ENCODE measurements at places on chromosomes 11 and 22. TPM values are rescaled to one million over a fixed set of nuclear protein-coding genes. Genes with fewer than 3 reads are reported as not detected.

GGTLC2 gene
- 1.4 TPM for total RNA-seq

MMP8 gene
- not detected for total RNA-seq

SLN gene
- total RNA-seq = not detected

OR56B4 gene
- not detected for total RNA-seq

SMIM35 gene
- not detected for total RNA-seq

KCNK4 gene
- total RNA-seq = 0.22 TPM

GPHA2 gene
- not detected for total RNA-seq

OR5AS1 gene
- not detected for total RNA-seq

TPBGL gene
- total RNA-seq = 0.74 TPM

MMP12 gene
- 0.17 TPM for total RNA-seq

CDC42BPG gene
- 0.46 TPM for total RNA-seq

APOL3 gene
- 5.9 TPM for total RNA-seq

DNA sequence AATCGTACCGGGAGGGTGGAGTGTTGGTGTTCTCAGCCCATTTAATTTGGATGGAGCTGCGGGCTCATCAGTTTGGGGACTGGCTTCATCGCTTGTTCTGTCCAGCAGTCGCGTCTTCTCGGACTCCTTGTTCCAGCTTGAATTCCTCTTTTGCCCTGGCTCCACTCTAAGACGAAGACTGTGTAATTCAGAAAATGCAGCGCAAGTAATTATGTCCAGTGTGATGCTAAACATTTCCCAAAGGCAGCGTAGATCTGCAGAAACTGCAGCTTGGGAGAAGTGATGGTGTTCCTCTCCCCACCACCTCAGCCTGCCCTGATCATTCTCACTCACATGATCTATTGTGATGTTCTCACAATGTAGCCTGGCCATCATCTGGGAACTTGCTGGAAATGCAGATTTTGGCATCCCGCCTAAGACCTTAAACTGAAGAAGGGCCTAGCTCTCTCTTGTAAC is 666 bp downstream of the SLC25A18 start:
- no peaks in the 10 kb centered on the region for H3K36me3 ChIP-seq
- peaks cover 13% of the 10 kb centered on the region for H3K4me1 ChIP-seq
- no peak overlapping the region for H3K27ac ChIP-seq
- H3K27me3 ChIP-seq = no peaks in the 10 kb centered on the region
- H3K4me3 ChIP-seq = no peak overlapping the region
- DNase-seq = no peak

DNA sequence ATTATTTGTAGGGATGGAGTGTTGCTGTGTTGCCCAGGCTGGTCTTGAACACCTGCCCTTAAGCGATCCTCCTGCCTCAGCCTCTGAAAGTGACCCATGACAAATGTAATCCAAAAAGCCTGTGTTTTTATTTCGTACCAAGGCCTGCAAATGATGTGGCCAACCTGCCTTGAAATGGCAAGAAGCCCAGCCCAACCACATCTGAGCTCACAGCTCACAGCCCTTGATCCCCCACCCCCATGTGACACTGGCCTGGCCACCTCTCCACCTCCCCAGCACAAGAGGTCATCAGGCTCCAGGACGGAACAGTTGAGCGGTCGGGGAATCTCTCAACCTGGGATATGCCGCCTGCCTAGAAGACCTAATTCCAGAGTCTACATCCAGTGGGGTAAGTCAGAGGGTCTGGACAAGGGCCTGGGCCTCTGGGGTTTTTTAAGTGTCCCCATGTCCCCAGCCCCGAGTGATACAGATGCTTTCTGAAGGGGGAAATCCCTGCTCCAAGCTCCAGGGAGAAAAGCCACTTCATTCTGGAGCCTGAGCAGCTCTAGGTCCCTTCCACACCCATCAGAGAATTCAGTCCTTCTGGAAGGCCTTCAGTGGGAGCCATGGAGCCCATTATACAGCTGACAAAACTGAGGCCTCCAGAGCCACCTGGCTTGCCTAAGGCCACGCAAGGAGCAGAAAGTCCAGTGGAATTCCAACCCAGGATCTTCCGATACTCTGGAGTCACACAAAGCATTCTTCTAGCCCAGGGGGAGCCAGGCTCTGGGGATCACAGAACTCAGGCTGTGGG is 70.7 kb downstream of the MN1 start:
- H3K36me3 ChIP-seq = no peaks in the 10 kb centered on the region
- no peaks in the 10 kb centered on the region for H3K27me3 ChIP-seq

- H3K27ac ChIP-seq = no peak overlapping the region
- H3K36me3 ChIP-seq = peaks cover 32% of the 10 kb centered on the region
- H3K4me3 ChIP-seq = no peak overlapping the region
- no peak for DNase-seq
- H3K27me3 ChIP-seq = no peaks in the 10 kb centered on the region
Observed at GRCh38 chr11:7657306-7658025, 15.8 kb downstream of the CYB5R2 start.

- peaks cover 80% of the 10 kb centered on the region for H3K4me1 ChIP-seq
- H3K27me3 ChIP-seq = no peaks in the 10 kb centered on the region
- H3K4me3 ChIP-seq = no peak overlapping the region
- DNase-seq = no peak
- H3K36me3 ChIP-seq = no peaks in the 10 kb centered on the region
Observed at GRCh38 chr22:35972559-35972958, 56.1 kb downstream of the RBFOX2 start.

DNA sequence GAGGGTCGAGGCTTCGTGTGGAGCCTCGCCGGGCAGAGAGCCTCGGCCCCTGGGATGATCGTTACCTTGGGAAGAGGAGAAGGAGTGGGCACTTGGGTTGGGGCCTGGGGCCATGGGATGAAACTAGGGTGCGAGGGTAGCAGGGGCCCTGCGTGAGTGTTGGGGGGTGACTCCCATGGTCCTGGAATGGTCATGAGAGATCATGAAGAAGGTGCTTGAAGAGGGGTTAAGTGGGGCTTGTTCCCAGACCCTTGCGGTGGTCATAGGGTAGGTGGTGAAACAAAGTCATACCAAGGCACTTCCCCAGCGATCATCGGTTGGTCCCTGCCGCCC is 284 bp downstream of the CCS start:
- H3K4me1 ChIP-seq = peaks cover 25% of the 10 kb centered on the region
- peak overlapping the region; percentile 100 for H3K4me3 ChIP-seq
- peak overlapping the region; percentile 99 for H3K27ac ChIP-seq
- no peaks in the 10 kb centered on the region for H3K27me3 ChIP-seq
- no peak for DNase-seq
- H3K36me3 ChIP-seq = no peaks in the 10 kb centered on the region

DNA sequence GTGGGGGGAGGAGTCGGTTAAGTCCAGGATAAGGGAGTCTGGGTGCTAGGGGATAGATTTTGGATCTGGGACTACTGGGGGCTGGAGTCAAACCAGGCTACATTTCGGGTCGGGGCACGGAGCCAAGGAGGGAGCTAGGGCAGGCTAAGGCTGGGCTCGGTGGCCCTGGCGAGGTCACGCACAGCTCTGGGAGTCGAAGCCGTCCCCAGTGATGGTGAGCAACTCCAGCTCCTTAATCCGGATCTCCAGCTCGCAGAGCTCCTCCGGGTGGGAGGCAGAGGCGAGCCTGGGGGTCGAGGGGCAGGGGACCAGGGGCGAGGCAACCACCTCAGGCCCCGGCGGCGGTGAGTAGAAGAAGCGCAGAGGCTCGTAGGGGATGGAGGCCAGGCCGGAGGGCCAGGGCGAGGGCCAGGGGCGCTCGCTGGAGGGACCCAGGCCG is 544 bp downstream of the C11orf91 start:
- DNase-seq = peak; percentile 87
- peak overlapping the region; percentile 81 for H3K27ac ChIP-seq
- no peaks in the 10 kb centered on the region for H3K27me3 ChIP-seq
- H3K36me3 ChIP-seq = no peaks in the 10 kb centered on the region

- H3K36me3 ChIP-seq = peaks cover 6% of the 10 kb centered on the region
- H3K27ac ChIP-seq = no peak overlapping the region
- H3K4me1 ChIP-seq = no peaks in the 10 kb centered on the region
Observed at GRCh38 chr11:379205-380094, 10.2 kb downstream of the B4GALNT4 start.

GRCh38 chr11:17898071-17898470 is 114.8 kb downstream of the SERGEF start:
- no peak overlapping the region for H3K4me3 ChIP-seq
- no peaks in the 10 kb centered on the region for H3K27me3 ChIP-seq
- no peak for DNase-seq
- H3K27ac ChIP-seq = no peak overlapping the region
- peaks cover 6% of the 10 kb centered on the region for H3K36me3 ChIP-seq

- no peak overlapping the region for H3K4me3 ChIP-seq
- no peak for DNase-seq
- peaks cover 10% of the 10 kb centered on the region for H3K4me1 ChIP-seq
- no peak overlapping the region for H3K27ac ChIP-seq
- peaks cover 6% of the 10 kb centered on the region for H3K27me3 ChIP-seq
- H3K36me3 ChIP-seq = no peaks in the 10 kb centered on the region
Observed at GRCh38 chr11:121767433-121767832, 314.7 kb upstream of the SORL1-AS1 start.

DNA sequence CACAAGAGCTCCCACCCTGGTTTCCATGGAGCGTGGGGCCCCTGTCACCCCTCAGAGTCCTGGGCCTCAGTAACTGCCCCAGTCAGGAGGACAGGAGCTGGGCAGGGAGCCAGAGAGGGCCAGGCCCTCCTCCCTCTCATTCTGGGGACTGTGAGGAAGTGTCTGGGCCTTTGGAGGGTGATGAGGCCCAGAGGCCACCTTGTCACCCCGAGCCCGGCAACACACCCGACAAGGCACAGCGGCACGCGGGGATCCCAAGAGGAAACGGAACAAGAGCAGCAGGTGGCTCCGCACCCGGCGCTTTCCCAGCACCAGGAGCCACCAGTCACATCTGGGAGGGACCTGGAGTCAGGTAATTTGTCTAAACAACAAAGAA is 72.1 kb downstream of the CELSR1 start:
- no peak for DNase-seq
- H3K4me3 ChIP-seq = no peak overlapping the region
- peaks cover 5% of the 10 kb centered on the region for H3K36me3 ChIP-seq
- peak overlapping the region; percentile 69 for H3K27ac ChIP-seq
- no peaks in the 10 kb centered on the region for H3K27me3 ChIP-seq
- peaks cover 23% of the 10 kb centered on the region for H3K4me1 ChIP-seq

GRCh38 chr11:120717623-120718022 is 206.1 kb downstream of the GRIK4 start:
- no peak overlapping the region for H3K4me3 ChIP-seq
- no peaks in the 10 kb centered on the region for H3K36me3 ChIP-seq
- H3K4me1 ChIP-seq = peaks cover 2% of the 10 kb centered on the region
- H3K27me3 ChIP-seq = peaks cover 34% of the 10 kb centered on the region
- no peak overlapping the region for H3K27ac ChIP-seq
- DNase-seq = no peak

- no peak for DNase-seq
- peak overlapping the region; percentile 100 for H3K27ac ChIP-seq
- H3K36me3 ChIP-seq = peaks cover 4% of the 10 kb centered on the region
- peaks cover 2% of the 10 kb centered on the region for H3K27me3 ChIP-seq
Observed at GRCh38 chr11:36510594-36510942, 496 bp upstream of the TRAF6 start.

DNA sequence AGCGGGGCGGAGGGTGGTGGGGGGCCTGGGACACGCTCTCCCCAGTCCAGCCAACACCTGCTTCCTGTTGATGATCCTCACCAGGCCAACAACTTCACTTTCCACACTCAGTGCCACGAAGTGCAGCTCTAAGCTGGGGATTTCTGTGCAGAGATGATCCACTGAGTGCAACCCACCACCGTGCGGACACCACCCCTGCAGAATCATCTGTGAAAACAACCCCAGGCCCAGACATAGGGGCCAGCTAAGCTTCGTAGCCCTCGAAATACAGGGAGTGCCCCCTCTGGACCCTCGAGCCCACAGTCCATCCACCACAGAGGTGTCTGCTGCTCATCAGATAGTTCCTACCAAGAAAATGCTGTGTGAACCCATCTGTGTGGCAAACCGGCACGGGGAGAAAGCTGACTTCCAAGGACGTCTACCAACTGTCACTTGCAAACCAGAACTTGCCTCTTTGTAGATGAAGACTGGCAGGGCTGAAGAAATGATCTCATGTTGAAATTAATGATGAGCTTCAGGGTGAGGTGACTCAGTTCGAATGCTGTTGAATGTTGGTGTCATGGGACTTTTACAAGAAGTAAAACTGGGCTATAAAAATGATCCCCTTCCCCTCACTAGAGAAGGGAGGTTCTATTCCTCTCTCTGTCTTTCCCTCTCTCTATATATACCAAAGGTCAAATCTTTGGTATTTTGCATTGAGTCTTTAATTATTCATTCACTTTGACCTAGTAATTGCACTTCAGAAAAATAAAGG is 73.4 kb downstream of the MYEOV start:
- DNase-seq = peak; percentile 37
- no peak overlapping the region for H3K27ac ChIP-seq
- H3K27me3 ChIP-seq = peaks cover 2% of the 10 kb centered on the region
- H3K36me3 ChIP-seq = no peaks in the 10 kb centered on the region
- no peak overlapping the region for H3K4me3 ChIP-seq

- H3K27ac ChIP-seq = no peak overlapping the region
- H3K27me3 ChIP-seq = peaks cover 61% of the 10 kb centered on the region
- H3K4me3 ChIP-seq = no peak overlapping the region
- no peak for DNase-seq
Observed at GRCh38 chr11:131378931-131379330, 8.5 kb downstream of the NTM start.

GRCh38 chr11:12051287-12051662 is 42.8 kb upstream of the DKK3 start:
- peak overlapping the region; percentile 36 for H3K27ac ChIP-seq
- H3K27me3 ChIP-seq = no peaks in the 10 kb centered on the region
- no peak for DNase-seq
- no peaks in the 10 kb centered on the region for H3K36me3 ChIP-seq

- H3K27me3 ChIP-seq = no peaks in the 10 kb centered on the region
- no peak for DNase-seq
- no peak overlapping the region for H3K4me3 ChIP-seq
Observed at GRCh38 chr11:98835335-98835734, 185.4 kb upstream of the CNTN5 start.

GRCh38 chr11:60964801-60965200 is 6.7 kb upstream of the CD6 start:
- DNase-seq = no peak
- H3K27me3 ChIP-seq = peaks cover 12% of the 10 kb centered on the region
- no peaks in the 10 kb centered on the region for H3K4me1 ChIP-seq

GRCh38 chr11:70251659-70252321 is 18.7 kb upstream of the PPFIA1 start:
- no peaks in the 10 kb centered on the region for H3K27me3 ChIP-seq
- no peak for DNase-seq
- no peak overlapping the region for H3K4me3 ChIP-seq
- H3K4me1 ChIP-seq = peaks cover 28% of the 10 kb centered on the region
- H3K27ac ChIP-seq = peak overlapping the region; percentile 49
- H3K36me3 ChIP-seq = no peaks in the 10 kb centered on the region

GRCh38 chr11:73019996-73020395 is 122.1 kb downstream of the FCHSD2 start:
- no peak overlapping the region for H3K27ac ChIP-seq
- DNase-seq = no peak
- peaks cover 12% of the 10 kb centered on the region for H3K36me3 ChIP-seq
- H3K27me3 ChIP-seq = no peaks in the 10 kb centered on the region
- H3K4me3 ChIP-seq = no peak overlapping the region
- no peaks in the 10 kb centered on the region for H3K4me1 ChIP-seq

- peaks cover 23% of the 10 kb centered on the region for H3K27me3 ChIP-seq
- H3K27ac ChIP-seq = no peak overlapping the region
- H3K4me1 ChIP-seq = no peaks in the 10 kb centered on the region
- DNase-seq = no peak
- H3K4me3 ChIP-seq = no peak overlapping the region
Observed at GRCh38 chr11:97832451-97832850, 1188.3 kb upstream of the CNTN5 start.

GRCh38 chr22:22342697-22343580 is 98.4 kb downstream of the VPREB1 start:
- H3K27ac ChIP-seq = no peak overlapping the region
- no peak overlapping the region for H3K4me3 ChIP-seq
- no peaks in the 10 kb centered on the region for H3K4me1 ChIP-seq
- peaks cover 57% of the 10 kb centered on the region for H3K27me3 ChIP-seq
- no peak for DNase-seq

Data from chondrocyte (in vitro differentiated cells).